ENCODE measurements at places on chromosomes 4 and X. TPM values are rescaled to one million over a fixed set of nuclear protein-coding genes. Genes with fewer than 3 reads are reported as not detected.

Gene ADGRG4
- not detected for total RNA-seq

Gene SMIM10
- 0.40 TPM for total RNA-seq

DNA sequence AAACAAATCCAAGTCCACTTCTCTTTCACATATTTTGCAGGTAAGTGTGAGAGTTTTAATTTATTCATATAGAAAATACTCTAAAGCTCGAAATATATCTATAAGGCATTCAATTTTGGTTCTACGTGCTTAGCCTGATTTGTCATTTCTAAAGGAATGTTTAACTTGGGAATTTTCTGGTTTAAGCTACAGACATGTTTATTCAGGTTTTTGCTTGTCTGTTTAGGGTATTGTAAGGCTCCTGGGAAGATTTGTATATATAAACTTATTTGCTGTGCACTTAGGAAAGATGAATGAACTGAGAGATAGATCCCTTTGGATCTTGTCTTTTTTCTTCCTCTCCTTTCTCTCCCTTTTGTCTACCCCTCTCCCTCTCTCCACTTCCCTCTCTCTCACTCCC, 185.9 kb upstream of the NEIL3 start:
- DNase-seq: no peak

Gene GPAT3
- 9.9 TPM for total RNA-seq

All from A172 (cell line).